ENCODE measurements at places on chromosomes 3 and 15. TPM values are rescaled to one million over a fixed set of nuclear protein-coding genes. Genes with fewer than 3 reads are reported as not detected.

DNA sequence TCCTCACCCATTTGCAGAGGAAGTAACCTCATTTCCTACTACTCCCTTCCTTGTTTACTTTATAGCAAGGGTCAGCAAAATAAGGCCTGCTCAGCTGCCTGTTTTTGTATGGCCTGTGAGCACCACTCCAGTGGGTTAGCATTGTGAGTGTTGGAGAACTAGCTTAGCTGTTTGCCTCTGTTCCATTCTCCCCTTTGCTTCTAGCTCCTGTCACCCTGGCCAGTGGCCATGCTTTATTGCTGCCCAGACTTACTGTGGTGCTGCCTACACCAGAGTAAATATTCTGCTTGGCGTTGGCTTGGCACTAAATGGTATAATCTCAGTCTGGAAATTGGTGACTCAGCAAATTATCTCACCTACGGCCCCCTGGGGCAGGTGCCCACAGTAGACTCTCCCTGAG lies 8.8 kb downstream of the PDCD6IP start:
- peak; percentile 52 for DNase-seq

- no peak for DNase-seq
Measured at GRCh38 chr3:15404767-15405166, 22.6 kb downstream of the METTL6 start.

NLGN1 gene
- 7.8 TPM for total RNA-seq

CNTN4 gene
- total RNA-seq: 2.6 TPM

Measured in Right ventricle myocardium superior (tissue), 1 donor.